GOT3 (cell line): ENCODE measurements at places on chromosomes 4 and X.

- DNase-seq, result no peak
Measured at GRCh38 chr4:151991001-151991883, 230.4 kb upstream of the GATB start.

GRCh38 chr4:25031077-25031621, 403 bp upstream of the LGI2 start:
- DNase-seq, result no peak

DNA sequence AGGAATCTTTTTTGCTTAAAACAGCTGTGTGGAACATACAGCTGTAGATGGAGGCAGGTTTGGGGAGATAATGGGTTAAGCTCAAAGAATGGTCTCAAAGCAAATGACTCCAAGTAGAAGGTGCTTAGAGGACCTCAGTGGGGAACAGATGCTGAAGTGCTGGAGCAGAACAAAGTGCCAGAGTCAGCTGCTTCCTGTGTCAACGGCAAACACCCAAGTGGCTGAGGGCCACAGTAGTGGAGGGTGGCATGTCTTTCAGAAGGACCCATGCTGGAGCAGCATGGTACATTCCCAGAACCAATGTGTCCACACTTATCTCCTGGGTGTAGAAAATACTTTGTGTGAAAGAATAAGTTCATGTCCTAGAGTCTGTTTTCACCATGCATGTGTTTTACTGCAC, 197.5 kb downstream of the CCNG2 start:
- DNase-seq, result no peak

DNA sequence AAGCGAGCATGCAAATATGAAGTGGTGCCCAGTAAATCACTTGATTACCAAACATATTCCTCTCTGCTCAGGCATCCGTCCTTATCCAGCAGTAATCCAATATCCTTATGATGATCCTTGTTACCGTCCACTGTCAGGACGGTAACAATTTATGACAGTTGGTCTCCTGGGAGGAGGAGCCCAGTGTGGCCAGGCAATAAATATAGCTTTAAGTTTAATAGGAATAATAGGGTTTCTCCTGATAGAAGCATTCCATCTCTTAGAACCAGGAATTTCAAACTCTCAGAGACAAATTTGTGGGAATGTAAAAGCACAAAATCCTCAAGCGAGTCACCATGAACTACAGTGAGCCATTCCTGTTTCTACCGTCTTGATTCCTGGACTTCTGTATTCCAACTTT, 171.2 kb upstream of the IL15 start:
- DNase-seq, result no peak

GRCh38 chr4:7716010-7716721, 223.5 kb downstream of the AFAP1 start:
- no peak for DNase-seq
